Stimulated activated CD8-positive, alpha-beta memory T cell treated with anti-CD3 and anti-CD28 coated beads, Interleukin-4, amount 100 ng/mL, for 4 hours (primary cell): ENCODE measurements at places on chromosomes 5 and 9.

DNA sequence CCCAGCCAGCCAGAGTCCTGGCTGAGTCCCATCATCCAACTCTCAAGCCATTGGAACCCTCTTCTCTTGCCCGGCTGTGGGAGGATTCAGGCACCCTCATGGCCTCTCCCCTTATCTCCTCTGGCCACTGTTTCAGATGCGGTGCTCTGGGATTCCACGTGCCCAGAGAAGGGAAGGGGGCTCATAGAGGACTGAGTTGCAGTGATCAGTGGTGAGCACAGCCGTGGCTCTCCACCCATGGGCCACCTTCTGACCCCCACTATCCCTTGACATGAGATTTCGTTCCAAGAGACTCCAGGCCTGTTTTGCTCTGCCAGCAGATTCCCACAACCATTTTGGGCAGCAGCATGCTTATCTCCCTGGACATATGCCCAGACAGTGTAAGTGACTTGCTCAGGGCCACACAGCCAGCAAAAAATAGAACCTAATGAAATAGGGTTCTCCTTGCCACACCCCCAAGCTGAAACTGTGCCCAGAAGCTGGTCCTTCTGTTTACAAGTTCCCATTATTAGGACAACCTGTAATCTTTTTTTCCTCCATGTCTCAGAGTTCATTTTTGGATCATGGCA is 2.7 kb downstream of the GPX3 start:
- DNase-seq, result no peak

DNA sequence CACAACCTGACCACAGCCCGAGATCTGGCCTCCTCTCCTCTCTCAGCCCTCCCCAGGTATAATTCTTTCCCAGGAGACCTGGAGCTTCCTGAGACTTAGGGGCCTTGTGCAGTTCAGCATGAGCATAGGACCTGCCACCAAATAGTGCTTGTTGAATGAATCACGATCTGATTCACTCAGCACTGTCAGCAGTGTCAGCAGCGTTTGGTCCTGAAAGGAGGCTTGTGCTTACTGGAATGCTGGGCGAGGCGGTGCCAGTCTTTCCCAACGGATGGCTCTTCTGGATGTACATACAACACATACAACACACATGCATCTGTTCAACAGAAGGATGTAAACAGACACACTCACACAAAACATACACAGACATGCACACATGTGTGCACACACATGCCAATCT is 173.3 kb downstream of the COL23A1 start:
- DNase-seq, result no peak

- no peak for DNase-seq
Measured at GRCh38 chr5:113969901-113970300, 392.0 kb upstream of the KCNN2 start.

- no peak for DNase-seq
Measured at GRCh38 chr5:171721464-171721863, 64.2 kb upstream of the SMIM23 start.

GRCh38 chr5:176861276-176861675 is 37.9 kb downstream of the HK3 start:
- DNase-seq, result no peak

DNA sequence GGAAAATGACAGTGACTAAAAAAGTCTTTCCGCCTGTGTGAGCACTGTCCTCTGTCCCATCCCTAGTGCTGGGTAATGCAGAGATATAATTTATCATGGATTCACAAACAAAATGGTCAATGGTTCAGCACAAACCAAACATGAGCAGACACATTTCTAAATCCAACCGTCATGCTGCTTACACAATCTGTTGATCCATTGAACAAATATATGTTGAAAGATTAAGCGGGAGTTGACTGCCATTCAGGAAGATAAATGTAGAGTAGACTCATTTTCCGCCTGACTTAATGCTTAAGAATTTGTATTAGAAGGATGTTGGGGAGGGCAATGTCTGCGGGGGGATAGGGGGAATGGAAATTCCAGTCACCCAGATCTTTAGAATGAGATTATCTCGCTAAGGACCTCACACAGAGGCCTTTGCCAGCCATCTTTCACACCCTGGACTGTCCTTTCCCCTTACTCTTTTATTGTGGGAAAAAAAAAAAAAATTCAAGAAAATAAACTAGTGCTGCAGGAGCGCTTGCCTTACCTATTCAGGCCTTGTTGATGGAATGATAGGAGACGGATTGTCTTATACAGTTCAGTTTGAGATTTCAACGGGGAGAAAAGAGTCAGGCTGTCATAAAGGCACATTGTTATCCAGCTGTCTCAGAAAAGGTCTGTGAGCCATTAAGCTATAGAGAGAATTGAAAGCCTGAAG is 153.7 kb downstream of the TLE1 start:
- no peak for DNase-seq

DNA sequence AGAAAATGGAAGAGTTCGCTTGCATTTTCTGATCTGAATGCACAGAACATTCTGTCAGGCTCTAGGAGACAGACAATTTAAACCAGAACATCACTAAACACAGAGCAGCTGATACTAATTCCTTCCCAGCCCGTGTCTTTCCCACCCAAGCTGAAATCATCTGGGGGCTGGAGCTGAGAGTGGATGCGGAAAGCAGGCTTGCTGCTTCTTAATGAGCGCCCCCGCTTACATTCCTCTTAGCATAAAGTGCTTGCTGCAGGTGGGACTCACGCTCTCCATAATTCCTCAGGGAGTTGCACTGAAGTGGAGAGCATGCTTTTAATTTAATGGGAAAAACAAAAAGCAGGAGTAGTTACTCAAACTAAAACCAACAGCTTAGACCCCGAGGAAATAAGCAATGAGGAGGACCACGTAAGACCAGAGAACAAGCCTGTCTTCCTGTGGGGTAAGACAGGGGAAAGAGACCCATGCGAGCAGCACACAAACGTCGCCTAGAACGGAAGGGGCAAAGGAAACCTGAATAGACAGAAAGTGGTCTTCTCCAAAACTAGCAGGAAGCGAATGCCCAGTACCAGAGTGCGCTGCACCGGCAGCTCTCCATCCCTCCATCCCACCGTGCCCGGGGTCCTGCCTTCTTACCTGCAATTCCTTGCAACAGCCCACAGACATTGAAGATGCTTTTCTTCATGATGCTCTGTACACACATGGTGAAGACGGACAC is 139.3 kb downstream of the LHFPL2 start:
- DNase-seq, result no peak

GRCh38 chr9:37880916-37881479 is 22.9 kb downstream of the SLC25A51 start:
- no peak for DNase-seq

DNA sequence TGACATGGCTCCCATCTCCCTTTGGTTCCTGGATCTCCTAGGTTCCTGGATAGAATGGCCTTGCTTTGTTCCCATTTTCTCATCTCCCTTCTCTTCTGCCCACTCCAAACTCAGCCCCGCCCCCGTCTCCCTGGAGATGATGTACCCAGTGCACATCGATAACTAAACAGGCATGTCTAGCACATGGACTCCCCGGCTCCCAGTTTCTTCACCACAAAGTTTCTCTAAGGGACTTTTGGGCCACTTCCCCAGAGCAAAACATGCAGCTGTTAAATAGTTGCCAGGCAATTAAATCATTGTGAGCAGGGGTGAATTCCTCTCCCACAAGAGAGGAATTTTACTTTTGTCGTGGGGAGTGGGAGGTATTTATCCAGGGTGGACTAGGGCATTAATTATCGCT is 259.0 kb downstream of the GADD45G start:
- no peak for DNase-seq

- DNase-seq, result no peak
Measured at GRCh38 chr5:177233802-177234201, 69.7 kb downstream of the RAB24 start.

GRCh38 chr5:115391780-115392179 is 95.3 kb upstream of the CCDC112 start:
- no peak for DNase-seq

- DNase-seq, result no peak
Measured at GRCh38 chr5:141734501-141735229, 52.6 kb upstream of the ARAP3 start.

DNA sequence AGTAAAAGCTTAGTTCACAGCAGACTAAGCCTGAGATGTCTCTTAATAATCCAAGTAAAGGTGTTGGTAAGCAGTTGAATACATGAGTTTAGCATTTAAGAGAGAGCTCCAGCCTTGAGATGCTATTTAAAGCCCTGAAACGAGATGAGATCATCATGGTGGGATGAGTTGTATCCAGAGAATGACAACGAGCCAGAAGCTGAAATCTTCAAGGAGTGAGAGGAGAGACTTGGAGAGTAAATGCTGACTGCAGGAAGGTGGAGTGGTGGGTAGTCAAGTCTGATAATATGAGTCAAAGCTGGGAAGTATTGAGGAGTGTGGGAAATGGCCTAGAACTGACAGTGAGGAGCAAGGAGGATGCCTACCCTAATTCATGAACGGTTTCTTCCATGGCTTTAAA is 53.7 kb downstream of the PLAC8L1 start:
- no peak for DNase-seq

GRCh38 chr9:19087106-19088000 is 15.4 kb downstream of the HAUS6 start:
- DNase-seq, result no peak

DNA sequence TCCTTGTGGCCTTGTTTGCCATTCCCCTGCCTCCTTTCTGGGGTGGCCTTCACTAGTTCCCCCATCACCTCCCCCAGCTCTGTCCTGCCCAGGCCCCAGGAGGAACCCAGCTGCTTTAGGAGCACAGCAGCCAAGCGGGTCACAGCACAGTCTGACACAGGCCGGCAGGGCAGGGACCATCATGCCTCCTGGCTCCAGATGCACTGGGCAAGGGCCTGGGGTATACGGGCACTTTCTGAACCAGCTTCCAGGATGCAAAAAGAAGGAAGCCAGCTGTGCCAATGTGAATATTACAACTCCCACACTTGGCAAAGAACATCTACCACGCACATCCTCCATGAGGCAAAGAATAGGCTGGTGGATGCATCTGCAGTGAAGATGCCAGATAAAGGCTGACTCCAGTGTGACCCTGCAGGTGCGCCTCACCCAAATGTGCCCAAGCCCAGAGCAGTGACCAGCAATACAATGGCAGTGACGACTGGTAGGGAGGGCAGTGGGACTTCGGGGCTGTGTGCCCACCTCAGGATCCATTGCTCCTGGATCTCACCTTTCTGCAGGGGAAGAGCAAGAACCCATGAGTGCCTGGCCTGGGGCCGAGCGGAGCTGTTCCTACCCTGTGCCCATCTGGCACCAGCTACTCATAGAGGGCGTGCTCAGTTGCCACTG is 6.3 kb upstream of the IL3 start:
- DNase-seq, result no peak

DNA sequence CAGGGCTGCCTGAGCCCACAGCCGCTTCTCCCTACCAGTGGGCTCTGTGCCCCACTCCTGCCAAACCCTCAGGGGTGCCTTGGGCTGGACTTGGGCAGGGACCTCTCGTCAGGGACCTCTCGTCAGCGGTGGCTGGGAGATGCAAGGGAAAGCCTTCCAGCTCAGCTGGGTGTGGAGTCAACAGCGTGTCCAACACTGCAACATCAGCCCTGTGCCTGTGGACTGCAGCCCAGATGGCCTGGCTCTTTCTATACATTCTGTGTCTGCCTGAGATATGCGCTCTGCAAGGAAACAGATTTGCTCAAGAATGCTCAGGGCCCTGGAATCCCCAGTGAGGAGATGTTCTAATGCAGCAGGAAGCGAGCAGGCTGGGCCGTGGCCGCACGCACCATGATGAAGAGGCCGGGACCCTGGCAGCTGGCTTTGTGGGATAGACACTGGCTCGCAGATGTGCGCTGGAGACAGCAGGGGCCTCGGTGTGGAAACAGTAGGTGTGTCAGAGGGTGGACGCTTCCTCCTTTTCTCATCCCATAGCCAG is 85.0 kb upstream of the COL5A1 start:
- no peak for DNase-seq

GRCh38 chr9:137379761-137380161 is 43.2 kb downstream of the EXD3 start:
- DNase-seq, result no peak
